D721Med (cell line): ENCODE measurements at places on chromosomes 1 and 21.

- DNase-seq, result peak; percentile 42
These were observed 25.7 kb downstream of the RAB7B start for GRCh38 chr1:205977402-205978014.

DNA sequence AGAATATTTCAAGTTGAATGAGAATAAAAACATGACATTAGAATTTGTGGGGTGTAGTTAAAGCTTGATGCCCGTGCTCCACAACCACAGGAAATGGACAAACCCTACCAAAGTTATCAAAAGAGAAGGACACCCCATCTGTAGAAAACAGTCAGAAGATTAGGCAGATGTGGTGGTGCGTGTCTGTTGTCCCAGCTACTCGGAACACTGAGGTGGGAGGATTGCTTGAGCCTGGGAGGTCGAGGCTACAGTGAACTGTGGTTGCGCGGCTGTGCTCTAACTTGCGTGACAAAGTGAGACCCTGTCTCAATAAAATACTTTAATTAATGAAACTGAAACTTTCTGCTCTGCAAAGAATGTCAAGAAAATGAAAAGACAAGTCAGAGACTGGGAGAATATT is 1.5 kb upstream of the SPATC1L start:
- no peak for DNase-seq

- DNase-seq, result no peak
These were observed 265.0 kb downstream of the NPHP4 start for GRCh38 chr1:5727191-5727590.

GRCh38 chr1:168223681-168224540 is 1.9 kb upstream of the SFT2D2 start:
- no peak for DNase-seq

DNA sequence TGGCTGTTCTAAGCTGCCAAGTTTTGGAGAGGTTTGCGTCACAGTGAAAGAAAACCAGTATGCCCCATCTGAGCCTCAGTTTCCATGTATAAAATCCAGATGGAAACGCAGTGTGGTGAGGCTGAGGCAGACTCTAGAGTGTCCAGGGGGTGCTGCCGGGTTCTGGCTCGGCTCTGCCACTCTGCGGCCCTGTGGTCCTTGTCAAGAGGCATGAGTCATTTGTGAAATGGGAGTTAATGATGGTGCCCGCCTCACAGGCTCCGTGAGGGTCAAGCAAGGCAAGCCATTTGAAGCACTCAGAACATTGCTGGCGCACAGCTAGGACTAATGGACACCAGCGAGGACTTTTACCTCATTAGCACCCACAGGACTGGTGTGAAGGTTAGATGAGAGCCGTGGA is 214.3 kb downstream of the PTPRU start:
- no peak for DNase-seq

DNA sequence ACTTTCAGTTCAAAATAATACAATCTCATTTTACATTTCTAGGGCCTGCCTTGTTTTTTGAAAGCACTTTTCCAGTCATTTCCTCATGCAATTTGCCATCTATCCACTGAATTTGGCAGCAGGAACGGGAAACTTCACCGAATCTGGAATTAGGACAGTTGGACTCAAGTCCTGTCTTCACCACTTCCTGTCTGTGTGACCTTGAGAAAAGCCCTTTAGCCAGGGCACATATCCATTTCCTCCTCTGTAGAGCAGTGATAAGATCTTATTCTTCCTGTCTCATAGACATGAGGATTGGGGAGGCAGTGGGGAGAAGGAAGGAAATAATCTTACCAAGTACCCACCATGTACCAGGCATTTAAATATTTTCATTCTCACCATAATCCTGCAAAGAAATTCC is 12.0 kb downstream of the VAV3 start:
- DNase-seq, result no peak

DNA sequence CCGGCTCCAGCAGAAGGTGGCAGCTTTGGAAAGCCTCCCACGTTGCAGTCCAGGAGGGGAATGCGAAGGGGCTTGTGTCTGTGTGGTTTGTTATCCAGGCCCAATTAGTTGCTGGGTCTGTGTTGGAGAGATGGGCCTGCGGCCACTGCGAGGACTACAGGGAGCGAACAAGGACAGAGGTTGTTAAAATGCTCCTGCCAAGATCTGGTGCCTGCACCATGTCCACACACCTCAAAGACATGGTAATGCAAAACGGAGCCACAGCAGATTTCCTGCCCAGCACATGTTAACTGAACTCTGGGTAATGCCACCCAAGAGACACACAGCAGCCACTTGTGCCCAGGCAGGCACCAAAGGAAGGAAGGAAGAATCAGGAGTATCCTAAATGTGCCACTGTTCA is 18.6 kb downstream of the GRIK3 start:
- no peak for DNase-seq

DNA sequence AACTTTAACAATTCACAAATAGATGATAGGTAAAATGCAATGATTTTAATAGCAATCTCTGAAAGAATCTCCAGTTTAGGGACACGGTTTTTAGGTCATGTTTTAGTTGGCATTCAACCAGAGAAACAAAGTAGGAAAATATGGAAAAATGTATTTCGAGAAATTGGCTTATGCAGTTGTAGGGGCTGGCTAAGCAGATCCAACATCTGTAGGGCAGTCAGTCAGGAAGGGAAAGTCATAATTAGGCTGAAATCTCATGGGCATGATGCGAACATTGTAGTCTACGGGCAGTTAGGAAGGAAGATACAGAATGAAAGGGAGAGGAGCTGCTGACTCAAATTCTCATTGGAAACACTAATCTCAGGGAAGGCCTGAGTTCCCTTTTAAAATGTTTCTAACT is 1276.0 kb upstream of the ADGRL4 start:
- DNase-seq, result no peak

- no peak for DNase-seq
These were observed 14.7 kb downstream of the CASQ2 start for GRCh38 chr1:115753830-115754229.

- DNase-seq, result no peak
These were observed 109.0 kb upstream of the KCTD3 start for GRCh38 chr1:215458104-215458503.

- no peak for DNase-seq
These were observed 1.8 kb upstream of the GJA4 start for GRCh38 chr1:34790985-34791384.

DNA sequence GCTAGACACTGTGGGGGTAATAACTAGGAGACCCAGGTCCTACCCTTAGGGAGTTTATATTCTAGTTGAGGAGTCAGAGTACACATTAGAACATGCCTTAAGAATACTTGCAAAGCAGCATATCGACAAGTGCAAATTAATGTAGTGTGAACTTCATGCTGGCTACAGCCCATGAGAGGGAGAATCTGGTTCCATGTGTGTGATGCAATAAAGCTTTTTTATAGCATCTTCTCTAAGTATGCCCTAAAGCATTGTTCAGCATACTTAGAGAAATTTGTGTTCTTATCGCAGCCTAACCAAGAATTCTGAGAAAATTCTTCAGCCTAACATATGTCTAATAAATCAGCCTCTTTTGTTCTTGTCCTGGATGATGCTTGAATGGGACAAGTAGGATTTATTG is 95.5 kb downstream of the SDCCAG8 start:
- DNase-seq, result no peak

- DNase-seq, result no peak
These were observed 1.8 kb upstream of the ZDHHC18 start for GRCh38 chr1:26824731-26825130.

GRCh38 chr21:17279663-17280062 is 233.2 kb upstream of the CXADR start:
- DNase-seq, result no peak

DNA sequence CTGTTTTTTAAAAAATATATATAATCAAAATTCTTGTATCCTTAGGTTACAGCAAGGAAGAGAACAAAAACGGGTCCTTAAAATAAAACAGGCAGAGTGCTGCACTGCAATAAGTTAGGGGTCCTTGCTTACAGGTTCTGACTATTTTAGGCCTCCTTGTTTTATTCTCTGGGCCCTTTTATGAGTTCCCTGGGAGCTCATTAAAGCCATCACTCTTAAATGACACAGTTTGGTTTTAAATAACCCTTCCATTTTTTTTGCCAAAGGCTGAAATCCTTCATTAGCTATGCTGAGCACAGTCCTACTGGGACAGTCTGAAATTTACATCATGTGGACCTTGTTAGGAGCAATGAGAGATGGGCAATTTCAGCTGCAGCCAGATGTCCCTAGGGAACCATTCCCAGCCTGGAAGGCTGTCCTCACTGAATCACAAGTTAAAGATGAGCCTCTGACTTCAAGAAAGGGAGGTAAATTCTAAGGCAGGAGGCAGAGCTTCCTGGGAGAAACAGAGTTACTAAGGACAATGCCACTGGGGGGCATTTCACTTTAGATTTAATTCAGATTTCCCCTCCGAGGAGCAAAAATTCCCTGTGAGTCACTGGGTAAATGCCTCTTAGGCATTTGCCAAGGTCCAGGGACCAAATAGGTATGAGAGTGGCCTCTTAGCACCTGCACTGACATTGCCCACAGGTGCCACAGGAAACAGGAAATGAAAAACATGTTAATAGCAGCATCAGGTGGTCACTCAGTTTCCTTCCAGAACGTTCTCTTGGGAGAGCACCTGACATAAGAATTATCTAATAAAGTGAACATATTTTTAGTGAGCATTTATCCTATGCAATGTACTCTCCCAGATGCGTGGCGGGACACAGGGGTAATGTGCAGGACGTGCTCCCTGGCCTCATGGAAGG is 3.8 kb upstream of the MUL1 start:
- DNase-seq, result no peak

DNA sequence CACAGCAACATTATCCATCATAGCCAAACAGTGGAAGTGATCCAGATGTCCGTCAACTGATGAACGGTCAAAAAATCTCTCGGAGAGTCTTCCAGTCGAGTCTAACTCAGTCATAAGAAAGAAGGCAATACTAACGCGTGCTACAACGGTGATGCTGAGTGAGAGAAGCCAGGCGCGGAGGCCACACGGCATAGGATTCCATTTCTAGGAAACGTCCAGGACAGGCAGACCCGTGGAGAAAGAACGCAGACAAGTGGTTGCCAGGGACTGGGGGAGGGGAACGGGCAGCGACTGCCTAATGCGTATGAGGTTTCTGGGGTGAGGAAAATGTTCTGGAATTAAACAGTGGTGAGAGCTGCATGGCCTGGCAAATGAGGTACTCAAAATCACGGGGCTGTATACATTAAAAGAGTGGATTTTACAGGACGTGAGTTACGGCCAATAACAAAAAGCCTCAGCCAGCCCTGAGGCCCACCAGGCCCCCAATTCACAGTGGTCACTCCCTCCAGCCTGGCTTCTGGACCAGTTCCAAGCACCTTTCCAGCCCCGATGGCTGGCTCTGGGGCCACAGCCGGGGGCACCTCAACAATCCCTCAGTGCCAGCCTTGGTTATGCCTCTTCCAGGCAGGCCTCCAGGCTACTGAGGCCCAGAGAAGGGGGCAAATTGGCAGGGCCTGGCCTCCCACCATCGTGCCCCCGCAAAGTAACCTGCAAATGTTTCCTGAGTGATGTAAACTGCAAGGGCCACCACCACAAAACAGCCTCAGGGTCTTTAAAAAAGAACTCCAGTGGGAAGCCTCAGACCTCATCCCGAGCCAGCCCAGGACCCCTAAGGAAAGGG is 3.4 kb downstream of the WNT9A start:
- DNase-seq, result no peak

DNA sequence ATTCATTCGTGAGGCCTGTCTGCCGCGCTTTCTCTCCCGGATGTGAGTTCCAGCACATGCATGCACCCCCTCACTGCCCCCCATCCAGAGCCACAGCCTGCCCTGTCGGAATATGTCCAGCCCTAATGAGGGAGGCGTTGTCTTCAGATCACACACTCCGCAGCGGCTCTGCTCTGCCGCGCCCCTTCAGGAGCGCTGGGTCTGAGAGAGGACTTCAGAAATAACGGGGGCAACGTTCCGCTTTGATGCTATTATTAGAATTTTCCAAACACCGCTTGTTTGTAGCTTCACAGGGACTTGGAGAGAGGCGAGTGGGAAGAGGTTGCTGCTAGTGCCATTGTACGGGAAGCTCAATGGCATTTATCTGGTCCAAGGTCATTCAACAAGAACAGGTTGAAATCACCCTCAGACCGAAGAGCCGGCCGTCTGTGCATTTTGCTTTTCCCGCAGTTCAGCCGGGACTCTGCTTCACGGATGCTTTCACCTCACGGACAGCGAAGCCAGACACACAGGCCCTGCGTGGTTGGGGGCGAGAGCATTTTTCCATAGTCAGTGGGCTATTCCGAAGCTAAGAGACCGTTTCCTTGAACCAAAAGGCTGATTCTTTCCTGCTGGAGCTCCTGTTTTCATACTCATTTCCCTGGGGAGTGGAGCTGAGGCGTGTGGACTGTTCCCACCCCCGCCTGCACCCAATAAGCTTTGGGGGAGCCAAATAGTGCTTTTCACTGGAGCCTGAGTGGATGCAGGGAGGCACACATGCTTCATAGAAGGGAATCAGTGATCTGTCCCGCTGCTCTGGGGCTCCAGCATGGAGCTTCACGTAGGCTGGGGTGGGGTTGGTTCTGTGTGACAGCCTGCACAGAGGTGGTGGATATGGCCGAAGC is 69.7 kb downstream of the GALNT2 start:
- DNase-seq, result no peak

DNA sequence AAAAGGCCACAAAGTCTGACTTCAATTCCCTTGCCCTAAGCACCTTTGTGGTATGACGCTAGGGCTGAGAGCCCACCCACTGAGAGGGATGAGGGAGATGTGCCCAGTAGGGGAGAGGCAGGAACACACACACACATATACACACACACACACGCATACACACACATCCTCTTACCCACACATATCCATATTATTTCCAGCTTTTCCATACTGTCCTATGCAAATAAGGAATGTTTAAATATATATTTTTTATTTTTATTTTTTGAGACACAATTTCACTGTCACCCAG is 3.0 kb downstream of the RAB25 start:
- DNase-seq, result no peak

GRCh38 chr1:29524285-29525065 is 288.2 kb downstream of the PTPRU start:
- no peak for DNase-seq

- DNase-seq, result no peak
These were observed 7.8 kb downstream of the PROX1 start for GRCh38 chr1:213995603-213996002.

- no peak for DNase-seq
These were observed 2.7 kb downstream of the MIA3 start for GRCh38 chr1:222620566-222620965.

GRCh38 chr1:191913260-191913977 is 244.8 kb upstream of the RGS18 start:
- no peak for DNase-seq

DNA sequence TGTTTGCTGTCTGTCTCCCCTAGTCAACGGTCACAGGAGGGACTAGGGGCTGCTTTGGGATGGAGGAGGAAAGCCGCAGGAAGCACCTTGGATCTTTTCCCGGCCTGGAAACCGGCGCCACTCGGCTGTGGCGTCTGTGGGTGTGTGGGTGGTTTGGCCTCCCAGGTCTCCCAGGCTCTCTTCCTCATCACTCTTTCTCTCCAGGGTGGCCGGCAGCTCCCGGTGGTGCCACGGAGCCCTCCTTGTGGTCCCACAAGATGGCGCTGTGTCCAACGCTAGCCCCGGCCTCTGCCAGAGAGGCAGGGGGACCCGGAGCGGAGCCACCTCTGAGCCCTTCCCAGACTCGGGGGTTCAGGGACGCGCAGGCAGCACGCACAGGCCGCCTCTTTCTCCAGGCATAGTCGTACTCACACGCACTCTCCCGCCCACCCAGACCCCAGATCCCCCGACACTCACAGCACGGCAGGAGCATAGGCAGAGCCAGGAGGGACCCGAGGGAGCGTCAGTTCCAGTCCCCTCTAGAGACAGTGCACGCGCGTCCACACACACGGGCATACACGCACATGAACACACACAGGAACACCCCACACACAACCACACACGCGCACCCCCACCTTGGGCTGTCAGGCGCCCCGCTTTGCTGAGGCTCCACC is 31.2 kb downstream of the CDCP2 start:
- peak; percentile 96 for DNase-seq
